Esophagus squamous epithelium (tissue), 5 donors: ENCODE measurements at places on chromosomes 12 and 14.
A peak's percentile ranks its signal among the peaks of the same experiment; 100 is the strongest.

DNA sequence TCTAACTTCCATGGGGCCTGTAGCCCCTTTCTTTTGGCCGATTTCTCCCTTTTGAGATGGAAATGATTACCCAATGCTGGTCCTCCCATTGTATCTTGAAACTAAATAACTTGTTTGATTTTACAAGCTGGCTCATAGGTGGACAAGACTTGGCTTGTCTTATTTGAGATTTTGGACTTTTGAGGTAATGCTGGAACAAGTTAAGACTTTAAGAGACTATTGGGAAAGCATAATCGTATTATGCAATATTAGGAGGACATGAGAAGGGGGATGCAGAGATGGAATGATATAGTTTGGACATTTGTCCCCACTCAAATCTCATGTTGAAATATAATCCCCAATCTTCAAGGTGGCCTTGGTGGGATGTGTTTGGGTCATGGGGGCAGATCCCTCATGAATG lies 49.2 kb upstream of the LYZ start:
- H3K4me1 ChIP-seq = no peaks in the 10 kb centered on the region
- H3K36me3 ChIP-seq = no peaks in the 10 kb centered on the region

GRCh38 chr14:61260939-61261776 lies 20.0 kb downstream of the TMEM30B start:
- no peaks in the 10 kb centered on the region for H3K27me3 ChIP-seq
- DNase-seq = no peak
- no peaks in the 10 kb centered on the region for H3K4me1 ChIP-seq
- H3K27ac ChIP-seq = no peak overlapping the region
- no peaks in the 10 kb centered on the region for H3K36me3 ChIP-seq
- H3K4me3 ChIP-seq = no peak overlapping the region

DNA sequence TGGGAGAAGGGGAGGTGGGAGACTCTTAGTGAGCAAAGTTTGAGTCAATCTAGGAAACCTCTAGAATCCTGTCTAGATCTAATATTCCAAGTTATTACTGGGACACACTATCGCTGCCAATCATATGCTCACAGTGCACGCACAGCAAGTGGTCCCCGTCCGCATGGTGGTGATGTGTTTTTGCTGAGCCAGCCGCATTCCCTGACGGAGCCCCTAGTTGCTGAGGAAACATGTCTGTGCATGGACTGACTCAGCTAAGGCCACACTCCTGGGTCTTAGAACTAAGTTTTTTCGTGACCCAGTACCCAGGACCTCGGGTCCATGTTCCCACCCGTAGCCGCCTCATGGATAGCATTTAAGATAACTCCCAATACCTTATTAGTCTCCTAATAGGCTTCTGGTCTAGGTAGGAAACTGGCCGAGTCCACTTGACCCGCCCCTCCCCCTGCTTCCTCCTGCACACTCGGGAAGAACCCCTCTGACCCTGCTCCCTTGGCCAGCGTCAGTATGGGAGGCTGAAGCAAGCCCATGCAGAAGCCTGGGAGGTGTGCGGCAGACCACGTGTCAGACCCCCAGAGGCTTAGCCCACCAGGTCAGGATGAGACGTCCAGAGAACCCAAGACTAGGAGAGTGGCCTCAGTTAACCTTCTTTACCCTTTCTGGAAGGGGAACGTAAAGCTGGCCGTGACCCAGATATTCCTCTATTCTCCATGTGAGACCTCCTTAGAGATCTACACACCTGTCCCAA lies 200.5 kb downstream of the ETV6 start:
- no peaks in the 10 kb centered on the region for H3K27me3 ChIP-seq
- no peak overlapping the region for H3K4me3 ChIP-seq
- no peak overlapping the region for H3K27ac ChIP-seq
- H3K4me1 ChIP-seq = peaks cover 4% of the 10 kb centered on the region
- no peak for DNase-seq

GRCh38 chr14:74836251-74836960 lies 39.5 kb downstream of the PROX2 start:
- no peak overlapping the region for H3K27ac ChIP-seq
- no peak overlapping the region for H3K4me3 ChIP-seq

DNA sequence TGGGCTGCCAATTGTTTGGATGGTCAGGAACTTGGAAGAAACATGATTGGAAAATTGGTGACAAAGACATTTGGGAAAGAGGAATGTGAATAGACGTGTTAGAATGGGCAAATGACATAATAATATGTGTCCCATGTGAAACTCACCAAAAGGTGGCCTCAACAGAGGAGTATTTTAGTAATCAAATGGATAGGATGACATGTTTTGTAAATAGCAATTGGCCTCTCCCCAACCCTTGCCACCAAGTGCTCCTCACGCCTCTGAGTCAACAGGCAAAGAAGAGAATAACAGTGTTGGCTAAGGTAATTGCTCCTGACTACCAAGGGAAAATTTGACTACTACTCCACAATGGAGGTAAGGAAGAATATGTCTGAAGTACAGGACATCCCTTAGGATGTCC lies 81.4 kb downstream of the ATXN7L3B start:
- DNase-seq = no peak
- no peak overlapping the region for H3K27ac ChIP-seq
- H3K4me1 ChIP-seq = no peaks in the 10 kb centered on the region
- H3K4me3 ChIP-seq = no peak overlapping the region
- H3K27me3 ChIP-seq = no peaks in the 10 kb centered on the region

DNA sequence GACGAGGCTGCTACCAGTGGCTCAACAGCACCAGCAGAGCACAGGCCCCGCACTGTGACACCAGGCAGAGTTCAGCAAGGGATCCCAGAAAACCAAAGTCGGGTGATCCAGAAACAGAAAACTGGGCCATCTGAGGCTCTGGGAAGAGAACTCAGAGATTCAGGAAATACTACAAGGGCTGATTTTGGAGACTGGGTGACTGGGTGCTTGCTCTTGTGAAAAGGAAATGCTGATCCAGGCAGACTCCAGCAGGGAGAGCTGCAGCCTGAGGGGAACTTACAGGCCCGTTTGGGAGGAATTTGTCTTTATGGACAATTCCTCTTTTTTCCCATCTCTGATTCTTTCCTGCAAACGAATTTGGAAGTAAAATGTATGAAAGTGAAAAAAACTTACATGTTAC lies 28.2 kb downstream of the FOXN3 start:
- no peaks in the 10 kb centered on the region for H3K27me3 ChIP-seq
- H3K4me1 ChIP-seq = peaks cover 11% of the 10 kb centered on the region

DNA sequence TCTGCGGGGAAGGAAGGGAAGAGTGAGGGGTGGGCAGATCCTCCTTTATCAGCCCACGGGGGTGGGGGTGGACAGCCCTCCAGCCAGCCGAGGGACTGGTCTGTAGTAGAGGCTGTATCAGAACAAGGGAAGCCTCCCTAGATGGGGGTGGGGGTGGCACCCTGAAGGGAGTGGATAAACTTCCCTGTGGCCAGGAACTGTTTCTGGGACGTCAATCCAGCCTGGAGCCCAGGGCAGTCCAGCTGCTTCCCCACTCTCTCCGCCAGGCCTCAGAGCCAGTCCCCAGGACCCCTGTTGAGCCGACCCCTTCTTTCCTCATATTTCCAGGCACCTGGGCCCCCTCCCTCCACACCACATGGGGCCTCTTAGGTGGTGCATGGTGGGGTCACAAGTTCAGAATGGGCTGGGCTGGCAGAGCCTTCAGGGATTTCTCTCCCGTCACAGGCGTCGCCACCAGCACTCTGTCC lies 6.7 kb downstream of the PLD4 start:
- H3K4me3 ChIP-seq = no peak overlapping the region
- no peak for DNase-seq
- no peak overlapping the region for H3K27ac ChIP-seq
- no peaks in the 10 kb centered on the region for H3K27me3 ChIP-seq

DNA sequence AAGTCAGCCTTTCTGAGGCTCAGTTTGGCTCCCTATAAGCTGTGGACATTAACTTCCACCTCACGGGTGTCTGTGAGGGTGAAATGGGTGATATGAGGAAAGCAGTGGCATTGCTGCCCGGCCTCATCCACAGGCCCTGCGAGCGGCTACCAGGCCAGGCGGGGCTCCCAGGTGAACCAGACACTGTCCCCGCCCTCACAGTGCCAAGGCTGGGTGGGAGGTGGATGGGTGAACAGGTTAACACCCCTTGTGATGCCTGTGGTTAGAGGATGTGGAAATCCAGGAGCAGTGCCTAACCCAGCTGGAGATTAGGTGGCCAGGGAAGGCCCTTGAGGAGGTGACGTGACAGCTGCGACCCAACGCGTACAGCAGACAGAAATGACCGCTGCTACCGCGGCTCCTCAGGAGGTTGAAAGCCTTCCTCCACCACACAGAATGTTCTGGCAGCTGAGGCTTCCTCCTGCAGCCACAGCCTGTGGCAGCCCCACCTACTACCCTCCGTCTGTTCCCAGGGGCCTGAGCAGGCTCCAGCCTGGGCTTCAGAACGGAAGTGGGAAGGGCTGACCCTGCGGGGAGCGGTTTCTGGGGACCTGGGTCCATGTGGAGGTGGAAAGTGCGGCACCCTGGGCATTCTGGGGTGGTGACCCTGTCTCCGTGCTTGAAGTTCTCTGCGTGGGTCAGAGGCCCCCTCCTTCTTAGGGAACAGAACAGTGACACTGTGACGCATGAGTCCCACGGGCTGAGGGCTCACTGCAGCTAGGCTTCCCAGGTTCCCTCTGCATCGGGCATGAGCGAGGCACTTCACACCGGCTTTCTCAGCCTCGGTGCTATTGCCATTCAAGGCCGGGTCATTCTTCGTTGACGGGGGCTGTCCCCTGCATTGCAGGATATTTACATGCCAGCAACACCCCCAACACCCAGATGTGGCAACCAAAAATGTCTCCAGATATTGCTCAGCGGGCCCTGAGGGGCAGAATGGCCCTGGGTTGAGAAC lies 9.7 kb downstream of the MMAB start:
- H3K4me3 ChIP-seq = no peak overlapping the region
- no peaks in the 10 kb centered on the region for H3K27me3 ChIP-seq
- peaks cover 8% of the 10 kb centered on the region for H3K36me3 ChIP-seq
- no peak for DNase-seq
- peaks cover 3% of the 10 kb centered on the region for H3K4me1 ChIP-seq
- H3K27ac ChIP-seq = no peak overlapping the region

DNA sequence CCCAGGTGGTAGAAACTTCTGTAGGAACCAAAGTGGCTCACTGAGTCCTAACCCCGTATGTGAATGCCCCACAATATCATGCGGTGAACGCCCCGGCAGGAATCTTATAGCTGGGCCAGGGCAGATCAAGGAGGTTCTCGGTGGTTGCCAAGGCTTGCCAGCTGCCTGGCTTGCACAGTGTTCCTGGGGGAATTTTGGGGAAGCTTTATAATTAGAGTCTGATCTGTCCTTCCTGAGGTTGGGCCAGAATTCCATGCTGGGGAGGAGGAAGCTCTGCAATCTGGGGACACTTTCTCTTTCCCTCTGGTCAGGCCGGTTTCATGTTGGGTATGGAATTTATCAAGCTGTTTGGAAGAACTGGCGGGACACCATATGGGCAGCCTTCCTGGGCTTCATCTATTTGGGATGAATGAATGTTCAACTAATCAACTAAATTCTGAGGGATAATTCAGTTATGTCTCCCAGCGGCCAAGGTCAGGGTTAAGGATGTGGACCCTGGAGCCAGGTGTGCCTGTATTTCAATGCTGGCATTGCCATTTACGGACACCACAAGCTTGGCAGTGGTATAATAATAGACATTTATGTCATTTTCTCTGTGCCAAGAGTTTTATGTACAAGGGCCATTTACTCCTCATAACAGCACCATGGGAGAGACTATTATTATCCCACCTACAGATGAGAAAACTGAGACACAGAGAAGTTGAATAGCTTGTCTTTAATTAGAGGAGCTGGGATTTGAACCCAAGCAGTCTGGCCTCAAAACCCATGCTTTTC lies 54.3 kb downstream of the SVOP start:
- no peak for DNase-seq
- no peaks in the 10 kb centered on the region for H3K36me3 ChIP-seq
- no peak overlapping the region for H3K4me3 ChIP-seq
- no peak overlapping the region for H3K27ac ChIP-seq
- H3K27me3 ChIP-seq = no peaks in the 10 kb centered on the region

GRCh38 chr12:203462-204260 lies 10.3 kb downstream of the SLC6A12 start:
- peaks cover 88% of the 10 kb centered on the region for H3K27me3 ChIP-seq
- DNase-seq = no peak
- no peaks in the 10 kb centered on the region for H3K36me3 ChIP-seq
- H3K4me3 ChIP-seq = peak overlapping the region; percentile 27

GRCh38 chr12:24252602-24253001 lies 303.1 kb upstream of the SOX5 start:
- H3K4me1 ChIP-seq = no peaks in the 10 kb centered on the region
- no peaks in the 10 kb centered on the region for H3K36me3 ChIP-seq
- H3K4me3 ChIP-seq = no peak overlapping the region
- no peaks in the 10 kb centered on the region for H3K27me3 ChIP-seq
- no peak for DNase-seq
- H3K27ac ChIP-seq = no peak overlapping the region

GRCh38 chr12:98644433-98644711 lies 216 bp downstream of the IKBIP start:
- H3K4me3 ChIP-seq = peak overlapping the region; percentile 97
- H3K36me3 ChIP-seq = peaks cover 12% of the 10 kb centered on the region
- H3K27ac ChIP-seq = peak overlapping the region; percentile 96
- no peaks in the 10 kb centered on the region for H3K27me3 ChIP-seq
- DNase-seq = no peak

DNA sequence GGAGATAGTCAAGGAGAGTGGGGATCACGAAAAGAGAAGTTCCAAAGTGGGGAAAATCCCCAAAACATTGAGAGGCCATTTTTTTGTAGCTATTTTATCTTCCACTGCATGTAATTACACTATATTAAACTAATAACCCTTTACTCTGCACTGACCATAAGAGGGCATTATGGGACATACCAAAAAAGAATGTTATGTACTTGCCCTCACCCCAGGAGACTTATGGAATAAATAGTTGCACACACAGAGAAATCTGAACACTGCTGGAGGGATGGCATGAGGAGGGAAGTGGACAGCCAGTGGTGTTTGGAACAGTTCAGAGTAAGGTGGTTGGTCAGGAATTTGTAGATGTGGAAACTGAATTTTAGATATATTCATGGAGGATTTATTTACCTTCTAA lies 422.9 kb downstream of the SNAPC1 start:
- H3K27me3 ChIP-seq = peaks cover 17% of the 10 kb centered on the region
- no peak for DNase-seq
- no peak overlapping the region for H3K27ac ChIP-seq
- H3K4me3 ChIP-seq = no peak overlapping the region
- H3K4me1 ChIP-seq = no peaks in the 10 kb centered on the region
- H3K36me3 ChIP-seq = no peaks in the 10 kb centered on the region

- peaks cover 47% of the 10 kb centered on the region for H3K4me1 ChIP-seq
- H3K27ac ChIP-seq = peak overlapping the region; percentile 79
- no peak overlapping the region for H3K4me3 ChIP-seq
- no peak for DNase-seq
Measured at GRCh38 chr14:68665131-68665530, 127.7 kb downstream of the ZFP36L1 start.

GRCh38 chr14:41521891-41522290 lies 84.8 kb upstream of the LRFN5 start:
- no peak overlapping the region for H3K4me3 ChIP-seq
- H3K36me3 ChIP-seq = no peaks in the 10 kb centered on the region
- no peak for DNase-seq
- no peak overlapping the region for H3K27ac ChIP-seq

GRCh38 chr12:104106965-104107364 lies 31.0 kb downstream of the NFYB start:
- no peaks in the 10 kb centered on the region for H3K27me3 ChIP-seq
- H3K27ac ChIP-seq = no peak overlapping the region
- DNase-seq = no peak
- no peak overlapping the region for H3K4me3 ChIP-seq

- H3K4me1 ChIP-seq = no peaks in the 10 kb centered on the region
- no peaks in the 10 kb centered on the region for H3K36me3 ChIP-seq
- H3K27me3 ChIP-seq = no peaks in the 10 kb centered on the region
- H3K27ac ChIP-seq = no peak overlapping the region
- no peak for DNase-seq
Measured at GRCh38 chr14:77892381-77892871, 92.5 kb downstream of the ADCK1 start.
